Bone marrow (tissue), 2 donors: ENCODE measurements at places on chromosomes 7 and 10.

DNA sequence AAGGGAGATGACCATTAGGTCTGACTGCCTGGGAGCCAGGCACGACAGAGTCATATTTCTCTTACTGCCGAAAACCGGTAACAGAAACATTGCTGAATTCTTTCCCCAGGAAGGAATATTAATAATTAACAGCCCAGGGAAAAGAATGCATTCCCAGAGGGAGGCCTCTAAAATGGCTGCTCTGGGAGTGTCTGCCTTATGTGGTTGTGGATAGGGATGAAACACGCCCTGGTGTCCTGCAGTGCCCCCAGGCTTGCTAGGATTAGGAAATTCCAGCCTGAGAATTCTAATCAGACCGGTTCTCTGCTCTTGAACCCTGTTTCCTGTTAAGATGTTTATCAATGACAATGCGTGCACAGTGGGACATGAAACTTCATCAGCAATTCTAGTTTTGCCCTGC is 226.7 kb downstream of the GPAM start:
- DNase-seq, result no peak

GRCh38 chr10:34801097-34801733 is 13.9 kb downstream of the PARD3 start:
- no peak for DNase-seq

GRCh38 chr7:111437736-111438135 is 124.6 kb downstream of the IMMP2L start:
- DNase-seq, result no peak

DNA sequence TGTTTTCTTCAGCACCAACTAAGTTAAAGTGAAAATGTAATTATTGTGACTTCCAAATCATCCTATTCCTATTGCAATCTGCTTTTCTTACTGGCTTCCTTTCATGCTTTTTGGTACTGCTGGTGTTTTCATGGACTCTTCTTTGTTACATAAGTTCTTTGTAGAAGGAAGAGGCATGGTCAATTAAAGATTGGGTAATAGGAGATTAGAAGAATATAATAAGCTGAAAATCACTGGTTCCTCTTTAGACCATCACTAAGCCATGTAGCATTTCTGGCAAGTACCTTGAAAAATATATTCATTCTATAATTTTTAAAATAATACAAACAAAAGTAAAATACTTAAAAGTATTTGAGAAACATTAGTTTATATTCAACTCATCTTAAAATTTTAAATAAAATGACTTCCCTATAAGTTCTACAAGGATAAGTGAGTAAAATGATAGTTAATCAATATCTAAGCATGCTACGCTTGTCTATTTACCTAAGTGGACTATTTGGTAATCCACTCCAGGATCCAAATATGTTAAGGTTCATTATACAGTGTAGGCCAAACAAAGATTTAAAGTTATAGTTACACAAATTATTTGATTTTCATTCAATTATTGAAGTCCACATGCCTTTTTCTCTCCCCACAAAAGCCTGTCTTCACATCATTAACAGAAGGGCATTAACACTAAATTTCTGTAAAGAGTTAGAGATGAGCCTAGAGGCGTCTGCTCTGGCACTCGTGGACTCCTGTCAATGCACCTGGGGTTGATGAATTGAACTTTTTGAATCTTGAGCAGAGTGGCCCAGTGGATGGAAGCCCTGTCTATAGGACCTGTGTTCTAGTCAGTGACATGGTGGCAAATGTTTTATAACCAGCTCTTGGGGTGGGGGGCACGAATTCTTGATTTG is 408.1 kb downstream of the INHBA start:
- no peak for DNase-seq

GRCh38 chr7:39589323-39590111 is 23.3 kb downstream of the YAE1 start:
- peak; percentile 98 for DNase-seq

- no peak for DNase-seq
Observed at GRCh38 chr7:52647046-52647445, 388.4 kb upstream of the POM121L12 start.

DNA sequence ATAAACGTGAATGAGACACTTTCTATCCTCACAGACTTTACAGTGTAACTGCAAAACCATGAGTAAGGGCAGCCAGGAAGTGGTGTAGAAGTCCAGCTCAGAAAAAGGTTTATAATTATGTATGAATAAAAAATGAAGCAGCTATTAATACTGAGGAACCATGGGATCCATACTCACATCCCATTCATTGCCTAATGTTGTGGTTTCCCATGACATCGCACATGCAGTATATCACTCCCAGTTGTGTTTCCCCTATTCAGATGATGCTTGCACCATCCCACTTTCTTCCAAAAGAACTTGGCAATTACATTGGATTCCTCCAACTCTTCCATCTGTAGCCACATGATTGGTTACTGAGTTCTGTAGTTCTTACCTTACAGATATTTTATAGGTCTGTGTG is 74.5 kb upstream of the SEMA3D start:
- no peak for DNase-seq

DNA sequence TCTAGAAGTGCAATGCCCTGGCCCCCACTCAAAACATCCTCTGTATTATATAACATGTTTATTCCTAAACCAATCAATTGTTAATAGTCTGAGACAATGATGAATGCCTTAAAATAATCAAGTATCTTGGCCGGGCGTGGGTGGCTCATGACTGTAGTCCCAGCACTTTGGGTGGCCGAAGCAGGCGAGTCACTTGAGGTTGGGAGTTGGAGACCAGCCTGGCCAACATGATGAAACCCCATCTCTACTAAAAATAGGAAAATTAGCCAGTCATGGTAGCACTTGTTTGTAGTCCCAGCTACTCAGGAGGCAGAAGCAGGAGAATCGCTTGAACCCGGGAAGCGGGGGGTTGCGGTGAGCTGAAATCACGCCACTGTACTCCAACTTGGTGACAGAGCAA is 29.4 kb upstream of the CACNA2D1 start:
- no peak for DNase-seq

DNA sequence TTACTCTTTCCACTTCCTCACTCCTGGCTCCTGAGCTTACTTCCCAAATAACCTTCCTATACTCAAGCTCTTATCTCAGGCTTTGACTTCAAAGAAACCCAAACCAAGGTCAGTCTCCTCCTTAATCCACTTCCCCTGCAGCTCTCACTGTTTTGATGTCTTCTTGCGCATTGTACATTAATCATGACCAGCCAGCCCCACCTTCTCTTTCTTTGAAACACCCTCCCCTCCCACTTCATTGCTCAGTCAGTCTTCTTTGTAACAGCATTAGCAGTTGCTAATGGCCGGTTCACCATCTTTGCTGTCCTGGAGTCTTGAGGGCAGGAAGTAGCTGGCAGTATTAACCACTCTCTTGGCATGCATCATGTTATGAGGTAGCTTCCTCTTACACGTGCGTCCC is 57.9 kb upstream of the CHCHD3 start:
- DNase-seq, result no peak

- no peak for DNase-seq
Observed at GRCh38 chr10:32684291-32684690, 238.4 kb downstream of the CCDC7 start.

GRCh38 chr7:56125831-56126230 is 9.6 kb upstream of the NUPR2 start:
- DNase-seq, result no peak

DNA sequence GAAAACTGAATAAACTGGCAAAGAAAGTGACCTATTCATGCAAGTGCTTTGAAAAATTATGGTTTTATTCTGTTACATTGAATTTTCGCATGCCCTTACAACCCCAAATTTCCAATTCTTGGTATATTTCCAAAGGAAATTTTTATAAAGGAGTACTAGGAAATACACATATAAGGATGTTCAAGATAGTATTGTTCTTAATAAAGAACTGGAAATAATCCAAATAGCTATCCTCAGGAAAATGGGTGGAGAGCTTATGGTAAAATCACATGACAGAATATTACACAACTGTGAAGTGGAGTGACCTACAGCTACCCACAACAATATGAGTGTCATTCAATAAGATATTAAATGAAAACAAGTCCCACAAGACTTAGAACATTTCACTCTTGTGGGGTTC is 138.9 kb upstream of the BMPER start:
- no peak for DNase-seq

DNA sequence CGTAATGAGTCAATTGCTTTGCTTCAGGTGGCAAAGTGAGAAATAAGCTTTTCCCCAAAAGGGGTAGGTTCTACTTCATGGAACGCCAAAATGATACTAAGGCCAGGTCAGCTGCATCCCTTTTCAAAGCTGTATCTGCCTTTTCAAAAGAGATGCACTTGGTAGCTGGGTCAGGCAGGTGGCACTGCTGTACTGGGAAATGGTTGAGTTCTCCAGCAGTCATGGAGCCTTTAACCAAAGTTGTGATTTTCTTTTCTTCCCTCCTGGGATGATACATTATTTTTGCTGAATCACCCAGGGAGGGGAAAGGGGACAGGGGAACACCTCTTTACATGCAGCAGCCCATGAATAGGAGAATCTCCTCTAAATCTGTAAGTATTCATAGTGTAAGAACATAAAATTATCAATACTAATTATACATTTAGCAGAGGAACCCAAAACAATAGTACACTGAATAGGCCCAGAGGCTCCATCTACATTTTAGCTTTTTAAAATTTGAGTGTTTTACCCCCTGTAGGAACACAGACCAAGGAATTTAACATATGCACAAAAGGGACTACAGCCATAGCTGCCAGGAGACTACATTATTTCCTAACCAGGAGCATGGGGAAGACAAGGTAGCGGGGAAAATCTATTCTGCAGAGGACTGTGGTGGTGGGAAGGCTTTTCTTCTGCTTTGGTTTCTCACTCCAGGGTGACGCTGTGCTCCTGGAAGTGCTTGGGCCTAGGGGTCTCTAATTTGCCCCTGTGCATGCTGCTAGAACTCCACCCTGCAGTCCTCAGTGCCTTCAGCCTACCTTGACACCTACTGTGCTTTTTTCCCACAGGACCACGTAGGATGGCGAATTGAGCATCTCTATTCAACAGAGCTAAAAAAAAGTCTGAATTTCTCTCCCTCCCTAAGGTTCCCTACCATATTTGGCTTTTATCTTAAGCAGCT is 6.4 kb upstream of the GPR22 start:
- DNase-seq, result peak; percentile 14

DNA sequence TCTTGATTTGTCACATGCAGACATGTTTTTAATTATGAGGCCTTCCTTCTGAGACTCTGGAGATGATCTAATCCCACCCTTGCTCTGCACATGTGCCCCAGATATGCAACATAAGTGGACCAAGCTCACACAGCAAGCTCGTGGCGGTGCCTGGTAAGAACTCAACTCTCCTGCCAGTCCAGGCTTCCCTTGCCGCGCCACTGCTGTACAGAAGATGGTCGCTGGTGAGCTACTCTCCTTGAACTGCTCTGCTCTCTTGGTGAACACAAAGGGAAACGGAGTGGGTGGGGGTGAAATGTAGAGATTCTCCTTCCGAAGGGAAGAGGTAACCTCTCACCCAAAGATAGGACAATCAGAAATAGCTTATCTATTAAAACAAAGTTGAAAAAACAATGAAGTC is 25.7 kb downstream of the MYOF start:
- no peak for DNase-seq

GRCh38 chr10:59240582-59241183 is 64.2 kb downstream of the PHYHIPL start:
- DNase-seq, result no peak

GRCh38 chr7:25911738-25912607 is 240.0 kb upstream of the NFE2L3 start:
- no peak for DNase-seq

DNA sequence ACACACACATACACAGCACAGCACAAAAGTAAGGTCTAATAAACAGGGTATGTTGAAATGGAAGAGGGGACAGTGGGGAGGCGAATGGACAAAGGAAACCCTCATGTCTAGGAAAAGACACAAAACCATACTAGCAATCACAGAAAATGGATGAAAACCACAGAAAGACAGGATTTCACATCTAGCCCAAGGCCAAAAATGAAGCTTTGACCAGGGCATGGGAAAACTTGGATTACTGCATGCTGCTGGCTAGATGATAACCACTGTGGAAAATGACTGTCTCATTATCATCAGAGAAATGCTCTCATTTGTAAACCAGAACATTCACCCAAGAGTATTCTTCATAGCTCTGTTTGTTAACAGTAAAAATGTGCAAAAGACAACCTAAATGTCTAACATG is 88.2 kb downstream of the SFMBT2 start:
- DNase-seq, result no peak

DNA sequence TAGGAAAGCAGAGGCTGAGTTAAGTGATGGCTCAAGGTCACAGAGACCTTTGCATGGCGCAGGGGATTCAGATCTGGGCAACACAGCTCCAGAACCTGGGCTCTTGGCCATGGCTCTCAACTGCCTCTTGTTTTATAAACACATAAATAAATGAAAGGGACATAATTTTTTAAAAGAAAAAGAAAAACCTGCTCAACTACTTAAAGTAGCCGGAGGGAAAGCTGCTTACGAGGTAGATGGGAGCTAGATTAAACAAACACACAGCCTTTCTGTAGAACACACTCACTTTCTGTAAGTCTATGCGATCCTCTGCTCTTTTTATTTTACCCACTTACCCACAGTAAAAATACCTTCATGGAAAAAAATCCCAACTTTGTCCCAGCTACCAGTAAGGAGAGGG is 81.3 kb downstream of the PIP4K2A start:
- no peak for DNase-seq

DNA sequence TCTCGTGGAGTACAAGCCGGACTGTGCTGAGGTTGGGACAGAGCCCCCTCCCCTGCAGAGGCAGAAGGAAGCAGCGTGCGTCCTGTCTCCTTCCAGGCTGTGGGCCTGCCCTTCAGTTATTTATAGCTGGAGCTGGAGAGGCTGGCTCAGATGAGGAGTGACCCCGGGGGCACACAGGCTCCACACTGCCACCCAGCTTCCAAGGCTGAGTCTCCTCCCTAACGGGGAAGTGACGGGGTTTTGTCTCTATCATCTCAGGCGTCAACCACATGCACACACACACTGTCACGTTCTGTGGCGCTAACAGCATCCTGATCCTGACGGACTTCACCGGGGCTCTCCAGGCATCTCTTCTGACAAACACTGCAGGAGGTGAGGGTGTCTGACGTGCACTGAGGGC is 25.4 kb downstream of the AMZ1 start:
- DNase-seq, result no peak

GRCh38 chr7:135365721-135366120 is 132.1 kb downstream of the STRA8 start:
- DNase-seq, result no peak
